ENCODE measurements at places on chromosomes 12 and 14.

DNA sequence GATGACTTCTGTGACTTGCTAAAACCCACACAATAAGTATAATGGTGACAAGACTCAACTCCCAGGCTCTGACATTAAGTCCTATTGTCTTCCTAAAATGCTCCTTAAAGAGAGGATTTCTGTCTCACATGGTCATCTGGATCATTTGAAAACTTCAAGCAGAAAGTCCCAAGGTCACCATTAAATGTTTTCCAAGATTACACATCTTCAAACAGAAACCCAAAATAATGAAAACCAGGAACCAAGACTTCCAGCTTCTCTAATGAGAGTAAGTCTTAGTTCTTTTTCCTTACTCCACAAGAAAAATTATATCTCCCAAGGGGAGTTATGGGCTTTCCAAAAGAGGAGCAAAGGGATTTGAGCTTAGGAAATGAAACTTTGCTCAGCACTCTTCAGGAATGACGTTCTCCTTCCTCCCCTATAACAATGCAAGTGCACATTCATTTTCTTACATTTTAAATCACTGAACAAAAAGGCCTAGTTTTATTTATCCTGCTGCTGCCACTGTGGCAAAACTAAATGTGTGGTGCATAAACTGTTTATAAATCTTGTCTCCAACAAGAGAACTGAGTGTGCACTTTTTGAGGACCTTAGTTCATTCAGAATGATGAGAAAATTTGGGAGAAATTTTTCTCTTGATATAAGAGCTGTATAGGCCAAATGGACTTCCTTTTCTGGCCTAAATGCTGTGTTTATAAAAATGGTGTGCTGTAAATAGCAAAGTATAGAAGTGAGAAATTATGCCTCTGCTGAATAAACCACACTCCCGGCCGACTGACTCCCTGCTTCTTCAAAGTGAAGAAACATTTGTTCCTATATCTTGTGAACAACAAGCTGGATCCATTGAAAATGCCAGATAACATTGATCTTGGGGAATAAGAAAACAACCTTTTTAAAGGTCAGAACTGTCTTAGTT is 148.4 kb upstream of the PLEKHG7 start:
- no peak for DNase-seq

GRCh38 chr12:101021911-101022388 is 188.1 kb downstream of the SLC5A8 start:
- DNase-seq, result no peak

GRCh38 chr14:51357250-51357649 is 117.2 kb downstream of the TMX1 start:
- no peak for DNase-seq

- no peak for DNase-seq
These were observed 891 bp downstream of the SPRYD4 start for GRCh38 chr12:56469007-56469930.

GRCh38 chr14:85344847-85345570 is 184.9 kb upstream of the FLRT2 start:
- no peak for DNase-seq

GRCh38 chr12:89340861-89341260 is 11.4 kb downstream of the DUSP6 start:
- no peak for DNase-seq

DNA sequence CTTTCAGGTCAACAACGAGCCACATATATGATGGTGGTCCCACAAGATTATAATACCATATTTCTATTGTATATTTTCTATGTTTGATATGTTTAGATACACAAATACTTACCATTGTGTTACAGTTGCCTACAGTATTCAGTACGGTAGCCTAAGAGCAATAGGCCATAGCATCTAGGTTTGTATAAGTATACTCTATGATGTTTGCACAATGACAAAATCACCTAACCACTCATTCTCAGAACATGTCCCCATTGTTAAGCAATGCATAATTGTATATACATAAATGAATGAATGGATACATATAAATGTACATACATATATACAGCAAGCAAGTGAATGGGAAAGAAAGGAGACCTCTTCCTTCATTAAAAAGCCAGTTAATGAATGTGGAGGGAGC is 23.8 kb downstream of the TMTC1 start:
- DNase-seq, result no peak

GRCh38 chr12:52498946-52499345 is 5.9 kb upstream of the KRT6A start:
- DNase-seq, result no peak

DNA sequence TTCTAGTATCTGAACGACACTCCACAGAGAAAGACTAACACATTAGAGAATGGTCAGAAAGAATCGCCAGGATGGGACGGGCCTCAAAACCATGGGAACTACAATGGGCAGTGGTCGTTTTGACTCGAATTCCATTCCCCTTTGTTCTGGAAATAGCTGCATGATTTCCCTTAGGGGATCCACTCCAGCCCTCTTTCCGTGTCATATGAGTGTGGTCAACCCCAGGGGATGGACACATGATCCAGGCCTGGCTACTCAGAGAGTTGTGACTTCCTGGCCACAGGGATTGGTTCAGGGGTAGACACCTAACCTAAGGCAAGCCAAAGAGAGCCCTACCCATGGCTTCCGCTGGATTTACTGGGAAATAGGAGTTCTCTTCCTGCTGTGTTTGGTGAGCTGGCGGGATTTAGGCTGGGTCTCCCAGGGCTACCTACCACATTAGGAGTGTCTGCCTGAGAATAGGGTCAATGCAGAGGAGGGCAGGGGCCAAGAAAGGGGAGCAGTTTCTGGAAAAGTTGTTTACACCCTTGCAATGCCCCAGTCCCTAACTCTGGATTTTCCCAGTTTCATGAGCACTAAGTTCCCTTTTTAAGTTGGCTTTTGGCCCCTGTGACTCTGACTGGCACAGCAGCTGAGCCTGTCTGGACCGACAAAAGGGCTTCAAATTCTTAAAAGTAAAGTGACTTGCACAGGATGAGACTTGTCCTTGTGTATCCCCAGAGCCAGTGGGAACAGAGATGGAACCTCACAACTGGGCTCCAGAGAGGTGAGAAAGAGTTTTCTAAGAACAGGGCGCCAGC is 28.1 kb upstream of the GPATCH2L start:
- DNase-seq, result no peak
